Panc1 (cell line): ENCODE measurements at places on chromosomes 3 and 15. TPM values are rescaled to one million over a fixed set of nuclear protein-coding genes. Genes with fewer than 3 reads are reported as not detected.

- DNase-seq, result peak; percentile 20
- 0 out of 2 replicates have a peak, but pooled peaks cover 2% of the 10 kb centered on the region for H3K27me3 ChIP-seq
- no peak overlapping the region for H3K27ac ChIP-seq
- H3K36me3 ChIP-seq, result no peaks in the 10 kb centered on the region
- no peak overlapping the region for H3K4me3 ChIP-seq
- no peaks in the 10 kb centered on the region for H3K4me1 ChIP-seq
Measured at GRCh38 chr3:184620475-184621119, 59.0 kb downstream of the EPHB3 start.

DNA sequence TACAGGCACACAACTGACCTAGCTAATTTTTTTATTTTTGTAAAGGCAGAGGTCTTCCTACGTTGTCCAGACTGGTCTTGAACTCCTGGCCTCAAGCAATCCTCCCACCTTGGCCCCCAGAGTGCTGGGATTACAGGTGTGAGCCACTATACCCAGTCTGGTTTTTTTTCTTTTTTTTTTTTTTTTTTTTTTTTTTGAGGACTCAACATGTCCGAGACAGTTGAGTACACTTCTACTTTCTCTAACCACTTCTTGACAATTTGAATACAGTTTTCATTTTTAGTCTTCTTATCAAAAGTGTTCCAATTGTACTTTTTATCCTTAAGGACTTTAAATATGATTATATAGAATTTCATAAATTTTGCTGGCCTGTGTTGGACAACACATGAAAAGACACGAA is 7.4 kb upstream of the GSK3B start:
- no peaks in the 10 kb centered on the region for H3K4me1 ChIP-seq
- H3K36me3 ChIP-seq, result no peaks in the 10 kb centered on the region
- H3K27me3 ChIP-seq, result no peaks in the 10 kb centered on the region

GRCh38 chr3:118369892-118370491 is 664.7 kb downstream of the IGSF11 start:
- DNase-seq, result no peak
- no peaks in the 10 kb centered on the region for H3K4me1 ChIP-seq
- no peak overlapping the region for H3K27ac ChIP-seq
- no peaks in the 10 kb centered on the region for H3K36me3 ChIP-seq
- no peaks in the 10 kb centered on the region for H3K27me3 ChIP-seq

DNA sequence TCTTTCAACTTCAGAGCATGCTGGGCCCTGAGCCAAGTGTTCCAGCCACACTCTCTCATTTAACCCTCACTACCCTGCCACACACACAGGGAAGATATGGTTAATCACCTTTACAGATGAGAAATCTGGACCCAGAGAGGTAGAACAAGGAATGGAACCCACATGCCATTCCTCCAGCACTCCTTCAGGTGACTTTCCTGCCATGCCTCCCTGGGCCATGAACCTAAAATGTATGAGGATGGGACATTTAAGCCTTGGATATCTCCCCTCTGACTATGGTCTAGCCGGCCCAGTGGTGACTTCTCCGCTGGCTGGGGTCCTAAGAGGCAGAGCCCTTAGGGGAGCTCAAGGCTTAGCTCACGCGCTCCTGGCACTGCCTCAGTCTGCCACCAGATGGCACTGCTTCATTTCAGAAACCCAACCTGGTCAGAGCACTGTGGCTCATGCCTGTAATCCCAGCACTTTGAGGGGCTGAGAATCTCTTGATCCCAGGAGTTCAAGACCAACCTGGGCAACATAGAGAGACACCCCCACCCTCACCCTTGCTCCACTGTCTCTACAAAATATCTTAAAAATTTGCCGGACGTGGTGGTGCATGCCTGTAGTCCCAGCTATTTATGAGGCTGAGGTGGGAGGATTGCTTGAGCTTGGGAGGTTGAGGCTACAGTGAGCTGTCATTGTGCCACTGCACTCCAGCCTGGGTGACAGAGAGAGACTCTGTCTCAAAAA is 2.2 kb upstream of the DCAF1 start:
- H3K4me3 ChIP-seq, result no peak overlapping the region
- 0 out of 2 replicates have a peak, but pooled peaks cover 3% of the 10 kb centered on the region for H3K4me1 ChIP-seq
- peak; percentile 65 for DNase-seq

PLA2G4F gene
- not detected for total RNA-seq

ANP32A gene
- 226 TPM for total RNA-seq

DNA sequence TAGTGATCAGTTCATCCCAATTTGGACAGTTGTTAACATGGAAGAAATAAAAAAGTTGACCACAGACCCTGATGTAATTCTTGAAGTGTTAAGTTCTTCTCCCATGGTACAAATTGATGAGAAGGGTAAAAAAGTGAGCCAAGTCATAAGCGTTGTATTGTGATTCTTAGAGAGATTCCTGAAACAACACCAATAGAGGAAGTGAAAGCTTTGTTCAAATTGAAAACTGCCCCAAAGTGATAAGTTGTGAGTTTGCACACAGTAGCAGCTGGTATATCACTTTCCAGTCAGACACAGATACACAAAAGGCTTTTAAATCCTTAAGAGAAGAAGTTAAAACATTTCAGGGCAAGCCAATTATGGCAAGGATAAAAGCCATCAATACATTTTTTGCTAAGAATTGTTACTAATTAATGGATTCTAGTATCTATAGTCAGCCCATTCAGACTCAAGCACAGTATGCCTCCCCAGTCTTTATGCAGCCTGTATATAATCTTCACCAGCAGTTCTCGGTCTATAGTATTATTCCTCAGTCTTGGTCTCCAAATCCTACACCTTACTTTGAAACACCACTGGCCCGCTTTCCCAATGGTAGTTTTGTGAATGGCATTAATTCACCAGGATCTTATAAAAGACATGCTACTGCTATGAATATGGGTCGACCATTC is 38.2 kb downstream of the CDIN1 start:
- H3K27ac ChIP-seq, result no peak overlapping the region
- H3K27me3 ChIP-seq, result no peaks in the 10 kb centered on the region
- no peak overlapping the region for H3K4me3 ChIP-seq
- no peaks in the 10 kb centered on the region for H3K4me1 ChIP-seq
- no peaks in the 10 kb centered on the region for H3K36me3 ChIP-seq
- DNase-seq, result no peak

GRCh38 chr3:11289864-11290263 is 17.7 kb downstream of the ATG7 start:
- H3K27ac ChIP-seq, result peak overlapping the region; percentile 56
- no peaks in the 10 kb centered on the region for H3K36me3 ChIP-seq
- no peak overlapping the region for H3K4me3 ChIP-seq

LMCD1 gene
- total RNA-seq, result 24.8 TPM

- no peak for DNase-seq
- H3K27ac ChIP-seq, result no peak overlapping the region
- no peaks in the 10 kb centered on the region for H3K27me3 ChIP-seq
- no peaks in the 10 kb centered on the region for H3K4me1 ChIP-seq
- H3K4me3 ChIP-seq, result no peak overlapping the region
Measured at GRCh38 chr15:46231786-46232185, 597.0 kb downstream of the SQOR start.

TLR9 gene
- total RNA-seq, result not detected

FAM227B gene
- 1.2 TPM for total RNA-seq

DNA sequence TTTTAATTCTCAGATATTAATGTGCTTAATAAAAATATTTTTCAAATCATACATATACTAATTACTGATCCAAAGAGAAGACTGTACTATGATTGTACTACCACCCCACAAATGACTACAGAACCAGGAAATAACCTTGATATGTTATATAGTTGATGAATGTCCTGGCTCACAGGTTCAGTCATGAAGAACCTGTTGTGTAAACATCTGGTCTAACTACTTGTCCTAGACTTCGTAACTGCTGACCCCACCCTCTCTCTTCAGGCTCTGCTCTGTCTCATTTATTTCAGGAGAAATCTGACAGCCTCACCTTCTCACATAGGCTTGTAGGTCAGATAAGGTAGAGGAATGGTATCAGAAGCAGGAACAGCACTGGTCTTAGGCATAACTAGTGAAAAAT is 14.7 kb upstream of the CSTA start:
- no peak overlapping the region for H3K4me3 ChIP-seq
- DNase-seq, result no peak
- no peak overlapping the region for H3K27ac ChIP-seq
- H3K36me3 ChIP-seq, result no peaks in the 10 kb centered on the region
- H3K4me1 ChIP-seq, result peaks cover 3% of the 10 kb centered on the region; the same call in 1 of the 2 replicates
- H3K27me3 ChIP-seq, result no peaks in the 10 kb centered on the region; the same call in 1 of the 2 replicates
